Epithelial cell of proximal tubule (primary cell): ENCODE measurements at places on chromosomes 1 and 21.

GRCh38 chr1:248802454-248802853, 23.3 kb downstream of the SH3BP5L start:
- no peak for DNase-seq

DNA sequence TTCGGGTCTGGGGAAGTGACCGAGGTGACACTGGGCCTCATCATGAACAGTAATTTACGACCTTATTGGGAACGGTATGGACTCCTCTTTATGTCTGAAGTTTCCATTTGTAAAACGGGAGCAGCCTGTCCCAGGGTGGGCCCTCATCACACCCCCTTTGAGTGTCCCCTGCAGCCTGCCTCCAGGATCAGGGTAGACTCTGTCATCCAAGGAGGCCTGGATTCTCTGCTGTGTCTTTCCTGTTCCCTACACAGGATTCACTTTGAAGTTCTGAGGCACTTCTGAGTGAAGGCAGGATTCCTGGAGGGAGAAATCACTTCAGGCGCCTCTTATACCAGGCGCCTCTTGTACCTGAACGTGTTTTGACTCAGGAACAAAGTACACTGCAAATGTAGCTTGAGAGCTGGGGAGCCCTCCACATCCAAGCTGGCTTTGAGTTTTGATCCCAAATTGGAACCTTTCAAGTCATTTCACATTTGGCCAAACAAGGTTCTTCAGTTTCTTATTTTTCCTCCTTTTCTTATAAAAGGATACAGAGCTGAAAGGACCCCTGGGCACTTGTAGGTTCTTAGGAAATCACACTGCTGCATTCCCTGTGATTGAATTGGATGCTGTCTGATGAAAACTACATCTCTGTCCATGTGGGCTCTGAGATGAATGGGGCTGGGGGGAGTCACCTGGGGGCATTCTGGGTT, 106.0 kb downstream of the SUSD4 start:
- no peak for DNase-seq

DNA sequence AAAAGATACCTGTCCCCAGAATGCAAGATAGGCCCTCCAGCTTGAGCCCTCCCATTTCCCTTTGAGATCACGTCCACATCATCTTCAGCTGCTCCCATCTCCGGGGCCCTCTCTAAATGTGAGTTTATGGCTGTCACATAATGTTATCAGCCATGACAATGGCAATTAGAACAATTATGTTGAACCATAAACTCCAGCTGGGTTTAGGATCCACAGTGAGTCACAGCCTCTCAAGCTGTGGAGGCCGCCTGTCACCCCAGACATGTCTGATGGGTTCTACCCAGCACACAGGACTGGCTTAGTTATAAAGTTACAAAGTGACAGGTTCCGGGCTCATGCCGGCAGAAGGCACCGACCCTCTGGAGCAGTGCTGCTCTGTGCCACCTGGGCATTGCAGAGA, 597.3 kb downstream of the PTPRU start:
- no peak for DNase-seq

- DNase-seq, result no peak
These were observed 356.3 kb downstream of the PLPP3 start for GRCh38 chr1:56222914-56223540.

- no peak for DNase-seq
These were observed 27.1 kb upstream of the LRRC38 start for GRCh38 chr1:13540866-13541265.
